ENCODE measurements at places on chromosomes 7 and 10.

- no peak for DNase-seq
Observed at GRCh38 chr7:93298671-93299070, 66.5 kb downstream of the VPS50 start.

DNA sequence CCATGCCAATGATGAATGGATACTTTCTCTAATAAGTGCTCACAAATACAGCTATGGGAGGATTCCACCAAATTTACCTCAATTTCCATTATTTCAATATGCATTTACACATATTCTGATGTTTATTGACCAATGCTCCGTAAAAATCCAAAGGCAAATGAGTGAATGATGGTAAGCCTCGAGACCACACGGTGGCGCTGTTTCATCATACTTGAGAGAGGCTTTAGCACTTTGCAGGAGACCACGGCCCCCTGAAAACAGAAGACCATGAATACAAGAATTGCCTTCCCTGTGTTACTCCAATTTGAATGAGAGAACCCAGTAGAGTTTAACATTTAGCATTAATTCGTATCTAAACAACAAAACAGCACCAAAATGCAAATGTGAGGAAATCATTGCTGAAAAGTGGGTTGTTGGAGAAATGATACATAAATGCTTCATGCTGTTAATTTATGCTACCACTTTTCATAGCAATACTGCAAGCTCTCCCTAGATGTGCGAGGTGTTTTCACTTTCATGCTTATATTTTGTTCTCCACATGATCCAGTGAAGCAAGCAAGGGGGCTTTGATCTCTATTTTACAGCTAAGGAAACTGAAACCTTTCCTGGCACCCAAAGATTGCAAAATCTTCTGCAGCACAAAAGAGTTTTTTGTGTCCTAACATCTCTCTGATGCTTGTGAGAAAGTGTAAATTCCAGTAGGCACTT is 35.4 kb downstream of the TRIL start:
- peak; percentile 53 for DNase-seq

GRCh38 chr10:78513986-78514385 is 480.3 kb downstream of the RPS24 start:
- DNase-seq: no peak

- no peak for DNase-seq
Observed at GRCh38 chr7:130463553-130464434, 23.0 kb upstream of the CEP41 start.

- no peak for DNase-seq
Observed at GRCh38 chr7:48078470-48078869, 10.6 kb upstream of the UPP1 start.

- DNase-seq: no peak
Observed at GRCh38 chr10:88565072-88565471, 18.0 kb downstream of the RNLS start.

GRCh38 chr10:5810225-5810624 is 3.0 kb downstream of the GDI2 start:
- no peak for DNase-seq

DNA sequence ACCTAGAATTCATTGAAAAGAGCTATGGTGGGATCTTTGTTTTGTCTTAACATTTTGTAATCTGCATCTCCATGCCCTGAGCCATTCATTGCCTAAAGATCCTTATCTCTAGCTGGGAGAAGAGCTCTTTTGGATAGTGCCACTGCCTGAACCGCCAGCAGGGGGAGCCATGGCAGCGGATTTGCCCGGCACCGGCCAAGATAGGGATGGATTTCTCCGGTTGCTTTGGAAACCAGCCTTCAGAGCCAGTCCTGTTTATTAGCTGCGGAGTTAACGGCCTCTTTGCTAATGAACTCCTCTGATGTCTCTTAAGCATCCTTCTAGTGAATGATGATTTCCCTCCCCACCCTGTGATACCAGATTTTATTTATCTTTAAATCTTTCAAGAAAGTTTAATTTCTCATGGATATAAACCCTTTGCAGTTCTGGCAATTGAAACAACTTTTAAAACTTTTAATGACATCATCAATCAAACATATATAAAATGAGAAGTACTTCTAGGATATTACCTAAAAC is 58.2 kb upstream of the LYZL2 start:
- peak; percentile 71 for DNase-seq

Measured in activated gamma-delta T cell treated with anti-CD3 and anti-CD28 coated beads, Interleukin-2, amount 50 U/mL, for 16 hours (primary cell).